Panc1 (cell line): ENCODE measurements at places on chromosomes 16 and 17. TPM values are rescaled to one million over a fixed set of nuclear protein-coding genes. Genes with fewer than 3 reads are reported as not detected.

DNA sequence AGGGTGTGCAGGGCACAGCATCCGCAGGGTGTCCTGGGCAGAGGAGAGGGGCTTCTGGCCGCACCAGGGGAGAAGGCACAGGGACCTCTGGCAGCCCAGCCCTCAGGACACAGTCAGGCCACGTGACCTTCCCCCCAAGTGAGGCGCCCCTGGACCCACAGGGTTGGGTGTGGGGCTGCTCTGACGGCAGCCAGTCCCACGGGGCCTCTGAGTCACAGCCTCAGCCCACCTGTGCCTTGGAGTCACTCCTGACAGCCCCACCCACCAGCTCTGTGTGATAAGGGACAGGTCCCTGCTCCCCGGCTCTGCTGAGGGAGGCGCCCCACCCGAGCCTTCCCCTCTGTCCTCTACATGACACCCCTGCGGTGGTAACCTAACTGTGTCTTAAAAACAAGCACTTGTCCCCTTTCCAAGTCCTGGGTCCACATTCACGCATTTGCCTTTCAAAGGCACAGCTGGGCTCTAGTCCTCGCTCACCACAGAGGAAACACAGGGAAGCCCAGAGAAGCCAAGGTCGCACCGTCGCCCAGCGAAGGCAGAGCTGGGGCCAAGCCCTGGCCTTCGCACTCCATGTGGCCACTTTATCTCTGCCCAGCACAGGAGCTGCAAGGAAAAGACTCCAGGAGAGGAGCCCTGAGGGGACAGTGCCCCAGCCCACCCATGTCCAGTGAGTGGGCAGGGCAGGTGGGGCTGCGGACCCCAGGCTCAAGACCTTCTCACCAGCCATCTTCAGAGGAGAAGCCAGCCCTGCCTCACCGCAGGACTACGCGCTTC, 5.1 kb upstream of the NPTX1 start:
- no peak overlapping the region for H3K27ac ChIP-seq
- no peak for DNase-seq
- no peaks in the 10 kb centered on the region for H3K4me1 ChIP-seq
- H3K4me3 ChIP-seq: no peak overlapping the region
- peaks cover 2% of the 10 kb centered on the region; the same call in 1 of the 2 replicates for H3K27me3 ChIP-seq

GRCh38 chr16:57559072-57559790, 16.8 kb downstream of the ADGRG5 start:
- no peaks in the 10 kb centered on the region for H3K4me1 ChIP-seq
- H3K36me3 ChIP-seq: no peaks in the 10 kb centered on the region
- DNase-seq: no peak
- peaks cover 2% of the 10 kb centered on the region; the same call in 1 of the 2 replicates for H3K27me3 ChIP-seq
- no peak overlapping the region for H3K4me3 ChIP-seq

GRCh38 chr17:36593656-36594316, 2.1 kb downstream of the DHRS11 start:
- H3K4me3 ChIP-seq: no peak overlapping the region
- H3K4me1 ChIP-seq: no peaks in the 10 kb centered on the region
- peaks cover 2% of the 10 kb centered on the region for H3K36me3 ChIP-seq
- no peaks in the 10 kb centered on the region for H3K27me3 ChIP-seq

GRCh38 chr17:64126918-64127317, 3.0 kb downstream of the ERN1 start:
- H3K4me3 ChIP-seq: no peak overlapping the region
- no peaks in the 10 kb centered on the region for H3K27me3 ChIP-seq
- H3K36me3 ChIP-seq: peaks cover 3% of the 10 kb centered on the region; the same call in 1 of the 2 replicates
- peak overlapping the region; percentile 48; the same call in 1 of the 2 replicates for H3K27ac ChIP-seq

DNA sequence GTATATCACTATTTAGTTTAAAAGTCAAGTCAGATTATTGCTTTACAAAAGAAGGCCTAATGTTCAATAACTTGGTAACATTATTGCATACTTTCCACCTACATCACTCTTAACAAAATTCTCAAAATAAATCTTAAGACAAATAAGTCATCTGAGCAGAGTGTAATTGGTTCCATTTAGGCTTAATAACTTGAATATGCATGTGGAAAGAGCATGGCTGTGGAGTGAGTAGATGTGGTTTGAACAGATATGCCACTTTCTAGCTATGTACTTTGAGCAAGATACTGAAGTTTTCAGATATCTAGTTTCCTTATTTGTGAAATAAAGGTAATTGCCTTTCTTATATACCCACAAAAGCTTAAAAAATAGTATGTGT, 6.7 kb upstream of the EVI2A start:
- H3K4me1 ChIP-seq: no peaks in the 10 kb centered on the region
- no peak for DNase-seq
- H3K27ac ChIP-seq: no peak overlapping the region
- H3K4me3 ChIP-seq: no peak overlapping the region
- no peaks in the 10 kb centered on the region for H3K27me3 ChIP-seq

DNA sequence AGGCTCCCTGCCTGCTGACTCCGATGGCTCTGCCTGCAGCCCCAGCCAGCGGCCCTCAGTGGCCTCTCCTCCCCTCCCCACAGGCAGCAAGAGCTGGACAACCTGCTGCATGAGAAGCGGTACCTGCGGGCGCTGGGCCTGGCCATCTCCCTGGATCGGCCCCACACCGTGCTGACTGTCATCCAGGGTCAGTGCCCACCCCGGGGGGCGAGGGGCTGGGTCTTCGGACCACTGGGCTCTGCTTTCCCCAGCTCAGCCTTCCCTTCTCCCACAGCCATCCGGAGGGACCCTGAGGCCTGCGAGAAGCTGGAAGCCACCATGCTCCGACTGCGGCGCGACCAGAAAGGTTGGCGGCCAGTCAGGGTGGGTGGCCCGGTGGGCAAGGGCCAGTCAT, 3.4 kb downstream of the NOXO1 start:
- H3K4me3 ChIP-seq: no peak overlapping the region
- H3K4me1 ChIP-seq: peaks cover 35% of the 10 kb centered on the region
- DNase-seq: no peak
- no peaks in the 10 kb centered on the region for H3K27me3 ChIP-seq

DNA sequence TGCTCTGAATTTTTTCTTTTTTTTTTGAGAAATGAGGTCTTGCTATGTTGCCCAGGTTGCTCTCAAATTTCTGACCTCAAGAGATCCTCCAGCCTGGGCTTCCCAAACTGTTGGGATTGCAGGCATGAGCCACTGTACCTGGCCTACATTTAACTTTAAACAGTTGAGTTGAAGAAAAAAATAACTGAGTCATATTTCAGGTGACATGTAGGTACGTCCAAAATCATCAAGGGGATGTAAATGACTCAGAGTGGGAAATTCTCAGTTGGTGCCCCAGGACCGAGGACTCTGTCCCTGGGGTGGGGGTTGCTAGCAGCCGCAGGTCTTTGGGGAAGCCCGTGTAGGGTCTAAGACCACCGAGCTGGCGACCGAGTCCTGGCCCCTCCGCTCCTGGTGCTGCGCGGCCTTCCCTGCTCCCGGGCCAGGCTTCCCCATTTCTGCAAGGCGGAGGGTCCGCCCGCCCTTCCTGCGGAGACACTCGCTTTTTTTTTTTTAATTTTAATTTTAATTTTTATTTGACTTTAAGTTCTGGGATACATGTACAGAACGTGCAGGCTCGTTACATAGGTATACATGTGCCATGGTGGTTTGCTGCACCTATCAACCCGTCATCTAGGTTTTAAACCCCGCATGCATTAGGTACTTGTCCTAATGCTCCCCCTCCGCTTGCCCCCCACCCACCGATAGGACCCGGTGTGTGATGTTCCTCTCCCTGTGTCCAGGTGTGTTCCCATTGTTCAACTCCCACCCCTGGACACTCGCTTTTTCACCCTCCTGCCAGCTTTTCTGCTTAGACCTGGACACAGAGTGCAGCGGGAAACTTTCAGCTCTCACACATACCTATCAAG, 12.7 kb upstream of the N4BP1 start:
- no peak for DNase-seq
- no peaks in the 10 kb centered on the region for H3K27me3 ChIP-seq
- H3K36me3 ChIP-seq: no peaks in the 10 kb centered on the region
- H3K27ac ChIP-seq: no peak overlapping the region
- peak overlapping the region; percentile 32 for H3K4me3 ChIP-seq

DNA sequence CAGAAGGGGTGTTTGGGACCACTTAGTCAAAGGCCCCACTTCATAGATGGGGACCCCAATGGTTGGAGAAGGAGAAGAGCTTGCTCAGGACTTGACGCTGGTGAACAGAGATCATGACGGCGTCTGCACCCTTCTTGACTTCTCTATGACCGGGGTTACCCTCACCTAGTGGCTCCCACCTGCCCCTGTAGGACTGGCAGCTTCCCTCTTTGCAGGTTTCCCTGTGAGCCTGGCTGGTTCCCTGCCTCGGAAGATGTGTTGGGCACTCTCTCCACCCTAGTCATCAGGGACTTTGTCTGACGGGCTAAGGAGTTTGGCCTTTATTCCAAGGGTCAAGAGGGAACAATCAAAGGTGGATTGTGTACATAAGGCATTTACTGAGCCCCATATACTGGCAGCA, 22.7 kb downstream of the TBX4 start:
- H3K27me3 ChIP-seq: no peaks in the 10 kb centered on the region; the same call in 1 of the 2 replicates
- H3K36me3 ChIP-seq: no peaks in the 10 kb centered on the region
- no peaks in the 10 kb centered on the region for H3K4me1 ChIP-seq
- DNase-seq: no peak
- no peak overlapping the region for H3K4me3 ChIP-seq

DNA sequence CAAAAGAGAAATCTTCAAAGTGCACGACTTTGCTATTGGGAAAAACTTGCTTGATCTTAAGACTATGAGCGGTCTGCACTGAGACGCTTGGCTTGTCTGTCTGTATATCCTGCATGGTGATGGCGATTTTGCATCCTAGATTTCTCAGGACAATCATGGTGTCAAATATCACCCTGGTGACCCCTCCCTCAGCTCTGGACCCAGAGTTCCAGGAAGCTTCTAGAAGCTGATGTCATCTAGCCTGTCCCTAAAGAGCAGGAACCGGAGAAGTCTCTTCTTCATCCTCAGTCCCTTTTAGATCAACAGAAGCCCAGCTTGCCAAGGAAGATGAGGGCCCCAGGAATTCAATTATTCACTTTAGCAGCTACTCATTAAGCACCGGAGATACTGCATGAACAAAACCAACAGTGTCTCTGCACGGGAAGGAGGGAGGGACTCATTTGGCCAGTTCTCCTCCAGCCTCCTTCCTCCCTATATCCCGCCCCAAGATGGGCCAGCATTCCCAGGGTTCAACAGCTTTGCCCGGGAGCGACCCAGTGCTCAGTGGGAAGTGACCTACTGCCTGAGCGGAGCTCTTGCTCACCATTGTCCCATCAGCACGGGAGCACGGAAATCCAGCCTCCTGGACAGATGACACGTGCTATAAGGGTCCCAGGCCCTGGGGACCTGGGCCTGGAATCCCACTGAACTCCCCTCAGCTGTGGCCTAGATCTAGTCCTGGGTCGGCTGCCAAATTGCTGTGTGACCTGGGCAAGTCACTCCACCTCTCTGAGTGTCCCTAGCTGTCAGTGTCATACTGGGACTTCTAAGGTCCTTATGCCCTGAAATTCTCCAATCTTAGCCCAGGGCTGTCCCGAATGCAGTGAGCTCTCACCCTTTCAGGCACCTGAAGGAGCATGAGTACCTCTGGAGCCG, 3.8 kb downstream of the EMP2 start:
- no peak for DNase-seq
- no peaks in the 10 kb centered on the region for H3K36me3 ChIP-seq
- H3K27ac ChIP-seq: no peak overlapping the region
- no peaks in the 10 kb centered on the region for H3K27me3 ChIP-seq
- H3K4me3 ChIP-seq: no peak overlapping the region

DNA sequence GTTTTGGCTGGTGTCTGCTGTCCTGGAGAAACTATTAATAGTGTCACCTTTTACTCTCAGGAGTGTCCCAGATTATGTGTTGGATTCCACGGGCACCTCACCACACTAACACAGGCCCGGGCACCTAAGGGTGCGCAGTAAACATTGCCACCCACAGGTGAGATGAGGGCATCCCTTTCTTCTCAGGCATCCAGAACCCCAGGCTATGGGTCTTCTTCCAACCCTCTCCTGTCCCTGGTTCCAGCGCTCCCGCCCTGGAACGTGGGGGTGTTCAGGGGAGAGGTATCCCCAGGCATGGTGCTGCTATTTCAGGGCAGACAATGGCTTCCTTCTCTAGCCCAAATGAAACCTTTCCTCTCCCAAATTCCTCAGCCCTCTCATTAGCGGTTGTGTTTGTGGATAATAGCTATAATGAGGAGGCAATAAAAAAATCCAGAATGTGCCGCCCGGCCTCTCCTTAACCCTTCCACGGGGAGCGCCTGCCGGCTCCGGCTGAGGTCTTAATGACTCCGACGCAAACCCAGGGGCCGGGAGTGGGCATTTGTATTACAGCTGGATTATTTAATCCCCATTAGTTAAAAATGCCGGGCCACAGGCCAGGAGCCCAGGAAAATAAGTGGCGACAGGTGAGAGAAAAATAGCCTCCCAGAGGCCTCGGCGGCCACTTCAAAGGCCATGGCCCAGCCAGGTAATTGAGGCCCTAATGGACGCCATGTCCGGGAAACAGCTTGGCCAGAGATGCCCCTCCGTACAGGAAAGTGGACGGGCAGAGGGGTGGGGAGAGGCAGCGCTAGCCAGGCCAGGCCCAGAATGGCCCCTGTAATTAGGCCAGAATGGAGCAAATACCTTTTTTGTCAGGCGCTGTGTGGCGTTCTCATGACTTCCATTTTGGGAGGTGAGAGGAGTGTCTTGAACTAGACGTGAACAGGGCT, 102.8 kb downstream of the IRX5 start:
- H3K4me1 ChIP-seq: no peaks in the 10 kb centered on the region
- no peak overlapping the region for H3K27ac ChIP-seq
- H3K27me3 ChIP-seq: no peaks in the 10 kb centered on the region; the same call in 1 of the 2 replicates
- H3K4me3 ChIP-seq: no peak overlapping the region
- no peaks in the 10 kb centered on the region for H3K36me3 ChIP-seq

The LLGL2 gene
- total RNA-seq: 201 TPM

The TMEM235 gene
- not detected for total RNA-seq

The CD7 gene
- 0.77 TPM for total RNA-seq

The ATF7IP2 gene
- total RNA-seq: 25.2 TPM

The MTHFSD gene
- total RNA-seq: 16.5 TPM

The ZG16 gene
- not detected for total RNA-seq

The SULT1A4 gene
- 1.2 TPM for total RNA-seq

The TM4SF5 gene
- not detected for total RNA-seq

The SNAI3 gene
- total RNA-seq: not detected

The HOXB3 gene
- total RNA-seq: 127 TPM

The GAST gene
- total RNA-seq: not detected
